ENCODE measurements at places on chromosomes 7 and 10. TPM values are rescaled to one million over a fixed set of nuclear protein-coding genes. Genes with fewer than 3 reads are reported as not detected.

- no peak for DNase-seq
Measured at GRCh38 chr7:116779931-116780330, 82.5 kb upstream of the CAPZA2 start.

DNA sequence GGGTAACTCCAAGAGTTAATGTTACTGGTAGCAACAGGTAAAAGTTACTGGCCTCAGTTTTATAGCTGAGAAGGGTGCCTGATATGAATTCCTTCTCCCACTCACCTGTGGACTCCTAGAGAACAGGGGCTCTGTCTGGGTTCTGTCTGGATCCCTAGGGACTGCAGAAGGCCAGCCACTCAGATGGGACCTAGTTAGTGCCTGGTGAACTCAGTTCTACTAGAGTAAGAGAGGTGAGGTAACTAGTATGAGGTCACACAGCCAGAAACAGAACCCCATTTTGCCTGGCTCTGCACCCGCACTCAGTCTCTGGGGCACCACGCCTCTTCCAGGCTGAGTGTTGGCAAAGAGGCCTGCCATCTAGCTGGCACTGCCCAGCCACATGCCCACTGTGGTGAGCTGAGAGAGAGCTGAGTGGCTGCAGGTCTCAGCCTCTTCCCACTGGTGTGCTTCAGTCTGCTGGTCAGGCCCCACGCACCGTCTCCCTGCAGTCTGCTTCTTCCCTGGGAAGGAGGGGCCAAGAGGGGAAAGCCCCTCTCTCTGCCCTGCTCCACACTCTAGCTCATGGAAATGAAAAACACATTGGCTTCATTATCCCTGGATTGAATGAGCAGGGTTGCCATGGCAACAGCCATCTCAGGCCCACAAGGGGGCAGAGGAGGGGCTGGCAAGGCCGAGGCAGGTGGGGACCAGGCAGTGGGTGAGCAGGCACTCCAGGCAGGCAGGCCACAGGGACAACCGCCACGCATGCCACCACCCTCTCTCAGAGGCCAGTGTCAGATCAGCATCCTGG is 110.6 kb downstream of the ZMIZ1 start:
- no peak for DNase-seq

DNA sequence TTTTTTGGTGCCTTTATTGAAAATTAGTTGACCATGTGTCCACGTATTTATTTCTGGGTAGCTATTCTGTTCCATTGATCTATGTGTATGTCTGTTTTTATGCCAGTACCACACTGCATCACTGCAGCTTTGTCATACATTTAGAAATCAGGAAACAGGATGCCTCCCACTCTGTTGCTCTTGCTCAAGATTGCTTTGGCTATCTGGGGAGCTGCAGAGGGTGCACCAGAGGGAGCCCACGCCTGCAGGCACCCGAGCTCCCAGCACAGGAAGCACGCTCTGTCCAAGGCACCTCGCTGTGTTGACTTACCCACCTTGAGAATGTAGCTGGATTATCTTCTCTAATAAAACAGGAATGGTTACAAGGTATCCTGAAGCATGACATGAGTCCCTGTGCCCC is 301.7 kb downstream of the TCERG1L start:
- DNase-seq: no peak

- DNase-seq: no peak
Measured at GRCh38 chr10:132419538-132420468, 22.8 kb downstream of the PWWP2B start.

- DNase-seq: no peak
Measured at GRCh38 chr7:37558320-37559096, 109.8 kb upstream of the ELMO1 start.

GRCh38 chr7:95102662-95103061 is 195.3 kb downstream of the PPP1R9A start:
- no peak for DNase-seq

DNA sequence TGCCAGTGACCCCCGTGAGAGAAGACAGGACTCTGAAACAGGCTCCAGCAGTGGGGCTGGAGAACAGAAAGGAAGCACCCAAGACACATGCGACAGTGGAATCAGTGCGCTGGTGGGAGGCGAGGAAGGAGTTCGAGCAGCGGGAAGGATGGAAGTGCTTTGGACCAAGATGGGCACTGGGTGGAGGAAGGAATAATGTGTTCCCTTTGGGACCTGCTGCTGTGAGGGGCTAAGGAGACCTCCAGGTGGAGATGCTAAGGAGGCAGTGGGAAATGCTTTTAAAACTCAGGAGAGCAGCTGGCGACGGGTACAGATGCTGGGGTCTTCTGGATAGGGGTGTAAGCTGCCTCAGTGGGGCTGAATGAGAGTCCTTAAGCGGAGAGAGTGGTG is 109.7 kb upstream of the ANLN start:
- no peak for DNase-seq

GRCh38 chr7:73865738-73866445 is 4.9 kb downstream of the TMEM270 start:
- no peak for DNase-seq

GRCh38 chr10:22252801-22253579 is 35.2 kb upstream of the EBLN1 start:
- no peak for DNase-seq

GRCh38 chr7:10770176-10770575 is 203.5 kb upstream of the PHF14 start:
- no peak for DNase-seq

DNA sequence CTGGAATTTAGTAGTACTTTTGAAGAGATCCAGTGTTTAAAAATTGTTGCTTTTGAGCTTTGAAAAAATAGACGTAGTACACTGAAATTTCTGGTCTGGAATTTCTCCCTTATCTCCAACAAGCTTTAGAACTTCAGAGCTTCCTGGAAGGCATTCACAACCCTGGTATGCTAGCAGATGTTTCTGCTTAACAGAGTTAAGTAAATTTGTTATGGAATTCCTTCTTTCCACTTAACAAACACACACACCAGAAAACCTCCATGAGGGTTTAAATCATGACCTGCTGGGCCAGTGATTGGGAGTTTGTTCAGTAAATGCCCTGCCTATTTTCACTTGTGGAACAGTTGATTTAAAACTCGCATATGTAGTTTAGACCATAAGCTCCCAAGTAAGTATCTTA is 13.7 kb downstream of the ASB15 start:
- no peak for DNase-seq

The IFIT2 gene
- 3.4 TPM for total RNA-seq

- no peak for DNase-seq
Measured at GRCh38 chr7:33459340-33459751, 330.0 kb downstream of the BBS9 start.

All from omental fat pad (tissue), 4 donors.